ENCODE measurements at places on chromosomes 5 and 9. TPM values are rescaled to one million over a fixed set of nuclear protein-coding genes. Genes with fewer than 3 reads are reported as not detected.

Gene MARCHF6
- 262 TPM for total RNA-seq

Gene NRG2
- total RNA-seq, result 5.2 TPM

Gene IFNE
- total RNA-seq, result not detected

Gene PCDHB9
- total RNA-seq, result 5.9 TPM

Gene MAST4
- total RNA-seq, result 25.5 TPM

Gene ENC1
- total RNA-seq, result 76.3 TPM

Gene OBP2B
- not detected for total RNA-seq

Gene PLAC8L1
- total RNA-seq, result not detected

Gene NUTM2G
- total RNA-seq, result not detected

Gene SLC31A2
- total RNA-seq, result 9.6 TPM

Gene ADGRD2
- not detected for total RNA-seq

Gene OR1L8
- total RNA-seq, result not detected

Gene CFAP157
- not detected for total RNA-seq

Gene MELK
- 9.2 TPM for total RNA-seq

Gene SOX30
- 0.16 TPM for total RNA-seq

Gene LECT2
- total RNA-seq, result not detected

Gene PRR16
- total RNA-seq, result 5.5 TPM

Gene SMIM33
- total RNA-seq, result not detected

Gene ZNF79
- 19.1 TPM for total RNA-seq

Gene PSMD5
- total RNA-seq, result 36.7 TPM

Gene RASEF
- 2.8 TPM for total RNA-seq

Gene ZNF608
- total RNA-seq, result 144 TPM

Gene FOXB2
- total RNA-seq, result not detected

Gene CDKN2A
- total RNA-seq, result 0.82 TPM

Gene PCDH12
- 8.6 TPM for total RNA-seq

Gene TIMD4
- not detected for total RNA-seq

Gene C7
- total RNA-seq, result 7.5 TPM

Gene CD14
- 22.0 TPM for total RNA-seq

Gene PCDHGA7
- 11.2 TPM for total RNA-seq

Gene CAMK4
- total RNA-seq, result 28.8 TPM

Gene SMU1
- total RNA-seq, result 34.3 TPM

Gene ARL14EPL
- total RNA-seq, result not detected
